ENCODE measurements at places on chromosomes 7 and 10.

DNA sequence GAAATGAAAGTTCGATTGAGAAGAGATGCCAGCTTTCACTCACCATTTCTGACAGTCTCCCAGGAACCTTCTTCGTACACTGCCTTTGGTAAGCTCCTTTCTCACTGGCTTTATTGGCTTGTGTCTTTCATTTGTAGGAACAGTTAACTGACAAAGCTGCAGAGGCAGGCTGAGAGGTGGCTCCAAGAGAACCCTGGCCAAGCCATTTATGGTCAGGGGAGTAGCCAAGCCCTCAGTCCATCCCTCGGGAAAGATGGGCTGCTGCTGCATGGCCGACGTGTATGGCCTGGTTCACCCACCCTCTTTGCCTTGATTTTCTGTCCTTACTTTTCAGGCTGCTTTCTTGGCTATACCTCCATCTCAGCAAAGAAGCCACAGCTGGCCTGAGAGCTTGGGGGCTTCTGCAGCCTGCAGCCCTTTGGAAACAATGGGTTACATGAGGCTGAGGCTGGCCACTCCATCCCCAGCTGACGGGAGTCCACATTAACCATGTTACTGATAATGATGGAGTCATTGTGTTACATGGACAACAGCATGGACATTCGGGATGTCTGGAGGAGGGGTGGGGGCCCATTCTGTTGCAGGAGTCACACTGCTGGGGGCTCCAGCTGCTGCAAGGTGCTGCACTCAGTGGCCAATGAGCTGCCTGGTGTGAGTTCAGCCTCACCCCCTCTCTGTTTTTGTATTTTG is at the start of gene OPALIN:
Gene OPALIN (minus strand): TSS at position 152 of the 690 bp plus-strand sequence. CDS start 106 bp downstream, at position 46.
- DNase-seq: no peak

GRCh38 chr10:43108951-43109350 is 29.3 kb upstream of the CSGALNACT2 start:
- DNase-seq: no peak

GRCh38 chr7:90605055-90605454 is 8.9 kb downstream of the CDK14 start:
- no peak for DNase-seq

DNA sequence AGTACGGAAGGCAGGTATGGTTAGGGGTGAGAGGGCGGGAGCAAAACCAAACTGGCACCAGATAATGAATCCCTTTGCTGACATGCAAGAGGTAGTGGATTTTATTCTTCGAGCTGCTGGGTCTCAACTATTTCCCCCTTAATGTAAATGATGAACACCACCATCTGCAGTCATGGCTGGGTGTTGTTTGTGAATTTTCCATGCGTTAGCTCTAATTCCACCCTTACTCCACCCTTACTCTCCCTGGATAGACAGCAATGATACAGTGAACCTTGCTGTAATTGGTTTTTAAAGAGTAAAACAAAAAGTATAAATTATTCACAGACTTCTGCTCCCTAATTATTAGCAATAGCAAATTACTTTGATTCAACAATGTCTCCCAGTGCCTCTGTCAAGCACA is 74.5 kb upstream of the PDE1C start:
- DNase-seq: no peak
